Thyroid gland (tissue), 4 donors: ENCODE measurements at places on chromosomes 3 and 15. TPM values are rescaled to one million over a fixed set of nuclear protein-coding genes. Genes with fewer than 3 reads are reported as not detected.

DNA sequence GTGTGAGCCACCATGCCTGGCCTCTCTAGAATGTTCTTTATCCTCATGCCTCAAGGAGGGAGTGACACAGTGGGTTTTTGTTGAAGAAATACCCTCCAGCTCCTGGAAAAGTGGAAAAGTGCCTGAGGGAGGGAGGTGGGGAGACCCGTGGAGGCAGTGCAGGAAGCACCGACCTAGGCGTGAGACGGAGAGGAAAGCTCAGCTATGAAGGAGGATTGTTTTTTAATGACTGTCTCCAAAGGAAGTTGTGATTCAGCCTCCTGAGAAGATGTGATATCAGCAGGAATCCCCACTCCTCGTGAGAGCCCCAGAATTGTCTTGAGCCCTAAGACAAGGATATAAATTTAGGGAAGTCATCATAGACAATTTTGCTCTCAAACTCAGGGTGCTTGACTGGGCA is 21.7 kb downstream of the RPLP1 start:
- H3K27me3 ChIP-seq = no peaks in the 10 kb centered on the region
- no peak overlapping the region for H3K4me3 ChIP-seq
- no peak for DNase-seq
- no peak overlapping the region for H3K27ac ChIP-seq

DNA sequence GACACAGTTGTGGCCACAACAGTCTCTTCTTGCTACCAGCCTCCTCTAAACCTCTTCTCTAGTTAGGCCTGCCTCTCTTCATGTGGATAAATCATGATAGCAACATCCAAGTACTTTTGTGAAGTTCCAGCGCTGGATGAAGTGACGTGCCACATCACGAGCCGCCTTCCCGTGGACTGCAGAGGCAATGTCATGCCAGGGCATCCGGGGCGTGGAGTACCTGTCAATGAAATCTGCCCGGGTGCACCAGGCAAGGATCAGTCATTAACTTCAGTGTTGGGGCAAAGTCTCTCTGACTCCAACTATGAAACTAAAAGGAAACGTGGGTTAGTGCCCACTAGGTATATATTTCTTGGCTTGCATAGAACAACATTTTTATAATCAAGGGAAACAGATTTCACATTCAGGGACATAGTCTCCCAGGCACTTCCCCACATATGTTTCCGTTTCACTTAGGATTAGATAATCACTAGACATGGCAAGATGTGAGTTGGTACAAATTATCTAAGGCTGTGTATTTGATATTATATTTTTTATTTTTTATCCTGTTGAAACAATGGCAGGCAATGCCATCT is 133.6 kb downstream of the PLD1 start:
- no peaks in the 10 kb centered on the region for H3K4me1 ChIP-seq
- no peak overlapping the region for H3K4me3 ChIP-seq
- H3K27me3 ChIP-seq = no peaks in the 10 kb centered on the region
- no peak overlapping the region for H3K27ac ChIP-seq
- peak; percentile 3 for DNase-seq

The DLEC1 gene
- 0.44 TPM for total RNA-seq

DNA sequence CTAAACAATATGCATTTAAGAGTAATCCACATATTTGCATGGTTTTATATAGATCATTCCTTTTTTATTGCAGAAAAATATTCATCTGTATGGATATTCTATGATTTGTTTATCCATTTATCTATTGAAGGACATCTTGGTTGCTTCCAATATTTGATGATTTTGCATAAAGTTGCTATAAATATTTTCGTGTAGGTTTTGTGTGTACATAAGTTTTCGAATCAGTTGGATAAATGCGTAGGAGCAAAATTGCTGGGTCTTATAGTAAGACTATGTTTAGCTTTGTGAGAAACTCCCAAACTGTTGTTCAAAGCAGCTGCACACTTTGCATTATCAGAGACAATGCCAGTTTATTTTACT is 971.2 kb downstream of the DIPK2A start:
- DNase-seq = no peak
- no peaks in the 10 kb centered on the region for H3K4me1 ChIP-seq
- no peak overlapping the region for H3K27ac ChIP-seq

DNA sequence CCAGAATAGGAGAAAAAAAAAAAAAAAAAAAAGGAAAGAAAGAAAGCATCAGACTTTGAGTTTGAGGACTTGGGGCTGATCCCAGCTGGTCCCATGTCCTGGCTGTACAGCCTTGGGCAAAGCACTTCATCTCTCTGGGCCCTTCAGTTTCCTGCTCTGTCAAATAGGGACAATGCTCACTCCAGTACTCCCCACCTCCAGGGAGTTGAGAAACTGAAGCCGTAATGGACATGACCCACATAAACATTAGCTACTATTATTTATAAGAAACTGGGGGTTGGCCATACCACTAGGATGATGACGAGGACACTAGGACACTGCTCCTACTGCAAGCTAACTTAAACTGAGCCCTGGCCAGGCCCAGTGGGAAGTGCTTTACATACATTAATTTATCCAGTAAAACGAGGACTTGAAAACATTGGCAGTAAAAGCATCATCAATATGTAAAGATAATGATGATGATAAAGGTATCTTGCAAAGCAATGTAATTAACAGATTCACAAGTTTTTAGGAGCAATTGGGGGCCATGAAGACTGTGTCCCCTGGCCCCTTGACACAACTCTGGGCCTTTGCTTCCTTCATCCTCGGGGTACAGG is 22.9 kb upstream of the SMAD6 start:
- H3K36me3 ChIP-seq = no peaks in the 10 kb centered on the region
- H3K4me3 ChIP-seq = no peak overlapping the region
- no peak overlapping the region for H3K27ac ChIP-seq
- DNase-seq = no peak
- H3K4me1 ChIP-seq = peaks cover 3% of the 10 kb centered on the region

The CIB2 gene
- total RNA-seq = 5.0 TPM

DNA sequence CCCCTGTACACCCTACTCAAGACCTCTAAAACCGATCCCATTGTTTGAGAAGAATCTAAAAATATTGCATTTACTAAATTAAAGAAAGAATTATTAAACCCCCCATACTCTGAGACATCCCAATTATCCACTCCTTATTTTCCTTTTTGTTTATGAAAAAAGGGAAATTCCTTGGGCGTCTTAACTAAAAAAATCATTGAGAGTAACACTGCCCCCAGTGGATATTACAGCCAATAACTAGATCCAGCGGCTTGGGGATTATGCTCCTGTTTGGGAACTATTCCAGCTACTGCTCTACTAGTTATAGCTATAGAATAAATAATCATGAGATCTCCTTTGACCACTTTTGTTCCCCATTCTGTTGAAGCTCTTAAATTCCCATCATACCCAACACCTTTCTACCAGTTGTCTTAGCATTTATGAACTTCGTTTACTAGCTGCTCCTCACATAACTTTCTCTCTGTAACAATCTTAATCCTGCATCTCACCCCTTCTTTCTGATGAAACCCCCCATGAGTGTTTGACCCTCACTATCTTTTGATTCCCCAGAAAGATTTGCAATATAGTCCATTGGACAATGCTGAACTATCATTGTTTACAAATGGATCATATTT is 12.7 kb upstream of the CFAP91 start:
- H3K4me1 ChIP-seq = no peaks in the 10 kb centered on the region
- H3K27me3 ChIP-seq = no peaks in the 10 kb centered on the region
- no peak for DNase-seq

DNA sequence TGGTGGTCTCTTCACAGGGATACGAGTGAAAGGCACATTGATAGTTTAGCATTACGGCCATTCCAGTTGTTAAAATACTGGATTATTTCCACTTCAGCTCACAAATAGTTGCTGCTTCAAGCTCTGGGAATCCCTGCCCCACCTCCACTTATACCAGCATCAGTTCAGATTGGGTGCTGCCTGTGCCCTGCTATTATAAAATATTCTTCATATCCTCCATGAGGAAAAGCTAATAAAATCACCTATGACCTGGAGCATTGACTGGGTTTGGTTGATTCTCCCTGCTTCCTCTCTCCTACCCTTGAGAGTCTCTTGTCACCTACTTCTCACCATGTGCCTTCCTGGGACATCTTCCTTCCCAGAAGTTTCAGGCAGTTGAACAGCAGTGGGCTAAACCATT is 529.0 kb downstream of the MCTP2 start:
- no peaks in the 10 kb centered on the region for H3K27me3 ChIP-seq
- H3K36me3 ChIP-seq = no peaks in the 10 kb centered on the region
- no peak for DNase-seq

- no peak overlapping the region for H3K4me3 ChIP-seq
- DNase-seq = no peak
- no peaks in the 10 kb centered on the region for H3K4me1 ChIP-seq
- no peaks in the 10 kb centered on the region for H3K27me3 ChIP-seq
Observed at GRCh38 chr3:79418855-79419621, 348.8 kb downstream of the ROBO1 start.

GRCh38 chr15:101047301-101047781 is 128.2 kb downstream of the LRRK1 start:
- no peak for DNase-seq
- H3K4me1 ChIP-seq = no peaks in the 10 kb centered on the region
- H3K36me3 ChIP-seq = peaks cover 4% of the 10 kb centered on the region
- no peaks in the 10 kb centered on the region for H3K27me3 ChIP-seq

- H3K36me3 ChIP-seq = no peaks in the 10 kb centered on the region
- H3K27ac ChIP-seq = no peak overlapping the region
- H3K4me3 ChIP-seq = no peak overlapping the region
- H3K4me1 ChIP-seq = no peaks in the 10 kb centered on the region
- no peak for DNase-seq
Observed at GRCh38 chr3:174330303-174330702, 528.8 kb upstream of the NAALADL2 start.

The PYGO1 gene
- 30.1 TPM for total RNA-seq

The CCDC191 gene
- 10.5 TPM for total RNA-seq

DNA sequence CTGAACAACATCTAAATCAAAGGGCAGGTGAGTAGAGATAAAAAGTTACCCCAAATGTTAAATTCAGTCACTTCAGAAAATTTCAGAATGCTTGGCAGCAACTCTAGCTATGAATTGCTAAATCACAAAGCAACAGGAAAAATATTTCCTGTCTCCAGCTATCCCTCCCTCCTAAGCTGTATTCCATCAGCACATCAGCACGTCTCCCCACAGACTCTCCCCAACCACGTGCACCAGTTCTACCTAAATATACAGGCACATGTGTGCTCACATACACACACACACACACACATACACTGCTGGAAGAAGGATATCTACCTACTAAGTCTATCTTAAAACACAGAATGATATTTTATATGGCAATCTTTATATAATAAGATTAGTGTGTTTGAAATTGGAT is 177.1 kb upstream of the ARHGEF26 start:
- H3K4me1 ChIP-seq = no peaks in the 10 kb centered on the region
- H3K27me3 ChIP-seq = no peaks in the 10 kb centered on the region
- no peak overlapping the region for H3K4me3 ChIP-seq
- no peaks in the 10 kb centered on the region for H3K36me3 ChIP-seq

GRCh38 chr3:116426036-116426435 is 19.3 kb downstream of the LSAMP start:
- no peak overlapping the region for H3K4me3 ChIP-seq
- H3K36me3 ChIP-seq = no peaks in the 10 kb centered on the region
- no peak overlapping the region for H3K27ac ChIP-seq

The TMC3 gene
- total RNA-seq = 0.34 TPM

DNA sequence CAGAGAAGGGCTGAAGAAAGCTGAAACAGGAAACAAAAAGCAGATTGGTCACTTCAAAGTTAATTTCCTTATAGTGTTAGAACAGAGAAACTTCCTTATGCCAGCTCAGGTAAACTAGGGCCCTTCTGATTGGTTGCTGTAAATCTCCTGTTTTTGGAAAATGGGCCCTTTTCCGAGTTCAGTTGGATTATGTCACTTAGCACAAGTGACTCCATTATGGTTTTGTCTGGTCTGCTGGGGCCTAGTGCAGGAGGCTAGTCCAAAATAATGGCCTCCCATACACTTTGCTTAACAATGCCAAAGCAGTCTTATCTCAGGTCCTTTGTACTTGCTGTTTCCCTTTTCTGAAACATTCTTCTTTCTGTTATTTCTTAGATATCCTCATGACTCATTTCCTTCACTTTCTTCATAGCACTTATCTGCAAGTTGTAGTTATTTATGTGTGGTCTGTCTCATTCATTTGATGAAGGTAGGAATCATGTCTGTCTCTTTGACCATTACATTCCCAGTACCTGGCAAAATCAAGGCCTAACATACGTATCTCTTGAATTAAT is 7.7 kb upstream of the DCP1A start:
- H3K27ac ChIP-seq = no peak overlapping the region
- H3K4me3 ChIP-seq = no peak overlapping the region
- no peak for DNase-seq
- no peaks in the 10 kb centered on the region for H3K27me3 ChIP-seq
- no peaks in the 10 kb centered on the region for H3K4me1 ChIP-seq
- H3K36me3 ChIP-seq = no peaks in the 10 kb centered on the region

The AHSG gene
- total RNA-seq = not detected

GRCh38 chr3:166324401-166324800 is 487.2 kb upstream of the BCHE start:
- H3K27ac ChIP-seq = no peak overlapping the region
- H3K36me3 ChIP-seq = no peaks in the 10 kb centered on the region
- no peaks in the 10 kb centered on the region for H3K27me3 ChIP-seq
- DNase-seq = no peak
- H3K4me1 ChIP-seq = no peaks in the 10 kb centered on the region

DNA sequence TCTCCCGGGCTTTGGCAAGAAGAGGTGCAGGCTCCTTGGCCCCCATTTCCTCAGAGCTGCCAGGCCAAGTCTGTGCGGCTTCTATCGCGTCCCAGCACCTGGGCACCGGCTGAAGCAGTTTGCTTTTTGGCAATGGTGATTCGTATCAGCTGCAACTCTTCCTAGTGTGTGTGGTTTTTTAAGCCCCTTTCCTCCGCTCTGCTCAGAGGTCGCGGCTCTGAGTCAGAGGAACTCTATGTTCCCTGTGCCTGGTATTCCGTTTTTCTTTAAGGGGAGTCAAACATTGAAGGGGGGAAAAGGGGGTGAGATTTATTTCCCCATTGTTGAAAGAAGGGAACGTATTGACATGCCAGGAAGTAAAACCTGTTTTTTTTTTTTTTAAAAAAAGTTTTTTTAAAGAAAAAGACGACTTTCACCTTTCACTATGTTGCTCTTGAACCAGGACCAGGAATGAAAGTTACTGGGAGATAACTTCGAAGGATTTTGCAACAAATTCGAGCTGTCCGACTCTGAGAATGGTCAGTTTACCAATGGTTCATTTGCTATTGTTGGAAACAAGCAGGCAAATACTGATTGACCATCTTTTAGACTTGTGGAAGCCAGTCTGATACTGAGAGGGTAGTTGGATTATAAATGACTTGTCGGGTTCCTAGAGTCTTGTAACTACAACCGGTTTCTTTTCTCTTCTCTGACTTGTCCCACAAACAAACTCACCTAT is 1.1 kb downstream of the ARMC8 start:
- peak overlapping the region; percentile 97 for H3K27ac ChIP-seq
- H3K4me3 ChIP-seq = peak overlapping the region; percentile 87
- no peaks in the 10 kb centered on the region for H3K27me3 ChIP-seq
- peaks cover 16% of the 10 kb centered on the region for H3K4me1 ChIP-seq
- no peak for DNase-seq

The SEMA6D gene
- 17.7 TPM for total RNA-seq

The EPHA3 gene
- 32.9 TPM for total RNA-seq
